ENCODE measurements at places on chromosomes 3 and 15.

- no peak for DNase-seq
Measured at GRCh38 chr3:16067837-16068471, 106.5 kb upstream of the GALNT15 start.

DNA sequence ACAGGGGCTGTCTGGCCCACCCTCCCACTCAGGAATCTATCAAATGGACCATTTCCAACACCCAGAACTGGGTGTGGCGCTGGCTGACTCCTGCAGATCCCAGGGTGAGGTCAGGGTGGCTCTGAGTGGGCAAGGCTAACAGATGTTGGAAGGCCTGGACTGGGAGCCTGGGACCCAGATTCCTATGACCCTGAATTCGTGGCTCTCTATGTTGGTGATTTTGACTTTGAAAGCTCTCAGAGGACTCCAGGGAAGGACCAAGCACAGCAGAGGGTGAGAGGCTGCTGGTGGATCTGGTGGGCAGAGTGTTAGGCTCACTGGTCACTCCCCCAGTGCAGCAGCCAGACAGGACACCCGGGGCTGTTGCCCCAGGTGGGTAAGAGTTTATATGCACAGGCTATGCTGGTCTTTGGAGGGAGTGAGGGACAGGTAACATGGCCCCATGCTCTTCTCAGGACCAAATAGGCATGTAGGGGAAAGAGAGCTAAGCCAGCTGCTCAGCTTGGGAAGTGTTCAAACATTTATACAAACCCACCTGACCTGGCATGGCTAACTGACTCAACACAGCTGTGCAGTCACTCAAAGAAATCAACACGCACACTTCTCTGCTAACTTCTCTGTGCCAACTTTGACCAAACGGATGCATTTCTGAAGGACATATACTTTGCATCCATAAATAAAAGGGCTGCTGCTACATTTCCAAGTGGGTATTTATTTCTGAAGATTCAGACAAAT, 62.6 kb upstream of the RAB6B start:
- no peak for DNase-seq

GRCh38 chr3:142577696-142578328, 721 bp downstream of the ATR start:
- DNase-seq: no peak

- no peak for DNase-seq
Measured at GRCh38 chr15:38267421-38268022, 14.9 kb downstream of the SPRED1 start.

DNA sequence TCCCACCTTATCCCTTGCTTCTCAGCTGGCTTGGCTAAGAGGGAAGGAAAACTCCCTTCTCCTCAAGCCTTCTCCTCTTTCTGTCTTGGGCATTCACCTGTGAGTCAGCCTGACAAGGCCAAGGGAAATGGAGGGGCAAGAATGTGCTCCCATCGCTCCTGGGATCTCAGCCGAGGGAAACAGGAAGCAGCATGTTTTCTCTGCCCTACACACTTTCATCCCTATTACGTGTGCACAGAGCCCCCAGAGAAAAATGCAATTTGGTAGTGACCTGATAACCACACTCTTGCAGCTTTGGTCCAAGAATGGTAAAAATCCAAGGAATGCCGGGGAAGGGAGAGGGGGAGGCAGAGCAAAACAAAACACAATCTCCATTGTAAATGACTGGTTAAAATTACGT, 32.9 kb upstream of the MTMR10 start:
- DNase-seq: no peak

DNA sequence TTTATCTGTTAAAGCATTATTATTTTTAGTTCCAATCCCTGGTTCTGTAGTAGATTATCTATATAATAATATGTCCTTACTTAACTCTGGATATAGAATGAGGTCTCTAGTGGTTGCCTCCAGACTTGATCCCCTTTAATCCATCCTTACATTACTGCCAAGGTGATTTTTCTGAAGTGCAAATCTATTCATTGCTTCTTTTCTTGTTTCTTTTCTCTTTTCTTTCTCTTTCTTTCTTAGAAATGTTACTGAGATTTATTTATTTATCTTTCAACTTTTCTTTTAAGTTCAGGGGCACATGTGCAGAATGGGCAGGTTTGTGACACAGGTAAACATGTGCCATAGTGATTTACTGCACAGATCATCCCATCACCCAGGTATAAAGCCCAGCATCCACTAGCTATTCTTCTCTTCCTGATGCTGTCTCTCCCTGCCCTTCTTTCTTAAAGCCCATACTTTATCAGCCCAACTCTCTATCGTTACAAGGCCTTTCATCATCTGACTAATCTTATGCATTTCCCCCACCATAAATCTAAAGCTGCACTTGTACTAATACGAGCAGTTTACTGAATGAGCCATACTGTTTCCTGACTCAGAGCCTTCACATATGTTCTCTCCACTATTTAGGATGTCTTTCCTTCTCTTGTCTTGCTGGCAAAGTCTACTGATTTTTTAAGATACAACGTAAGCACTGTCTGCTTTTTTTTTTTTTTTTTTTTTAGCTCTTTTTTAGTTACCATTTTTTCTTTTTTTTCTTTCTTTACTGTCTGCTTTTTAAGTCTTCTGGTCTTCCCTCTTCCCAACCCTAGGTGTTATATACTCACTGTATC, 4.6 kb downstream of the GLCE start:
- no peak for DNase-seq

GRCh38 chr15:22930782-22931484, 49.2 kb downstream of the CYFIP1 start:
- no peak for DNase-seq

DNA sequence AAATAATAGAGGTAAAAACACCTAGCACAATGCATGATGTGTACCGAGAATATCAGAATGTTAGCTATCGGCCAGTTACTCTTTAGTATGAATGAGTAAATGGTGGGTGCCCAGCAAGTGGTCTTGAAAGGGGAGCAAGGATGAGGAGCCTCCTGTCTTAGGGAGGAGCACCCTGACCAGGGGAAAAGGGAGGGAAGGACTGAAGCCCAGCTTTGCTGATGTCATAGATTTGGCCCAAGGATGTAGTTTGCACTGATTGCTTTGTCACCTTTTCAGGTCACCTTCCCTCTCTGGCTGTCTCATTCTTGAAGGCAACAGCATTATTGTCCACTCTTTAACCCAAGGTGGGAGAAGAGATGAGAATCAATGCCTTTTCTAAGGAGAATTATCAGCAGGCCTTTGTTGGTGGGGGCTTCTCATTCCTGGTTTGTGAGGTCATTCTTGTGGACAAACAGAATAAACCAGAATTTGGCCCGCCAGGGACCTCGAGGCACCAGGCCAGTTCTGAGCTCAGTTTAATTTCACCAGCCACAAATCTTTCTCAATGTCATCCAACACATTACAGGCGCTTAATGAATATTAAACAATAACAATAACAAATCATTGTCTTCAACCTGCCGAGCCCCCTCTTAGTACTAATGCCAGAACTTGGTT, 231.3 kb downstream of the VPS13C start:
- DNase-seq: no peak

DNA sequence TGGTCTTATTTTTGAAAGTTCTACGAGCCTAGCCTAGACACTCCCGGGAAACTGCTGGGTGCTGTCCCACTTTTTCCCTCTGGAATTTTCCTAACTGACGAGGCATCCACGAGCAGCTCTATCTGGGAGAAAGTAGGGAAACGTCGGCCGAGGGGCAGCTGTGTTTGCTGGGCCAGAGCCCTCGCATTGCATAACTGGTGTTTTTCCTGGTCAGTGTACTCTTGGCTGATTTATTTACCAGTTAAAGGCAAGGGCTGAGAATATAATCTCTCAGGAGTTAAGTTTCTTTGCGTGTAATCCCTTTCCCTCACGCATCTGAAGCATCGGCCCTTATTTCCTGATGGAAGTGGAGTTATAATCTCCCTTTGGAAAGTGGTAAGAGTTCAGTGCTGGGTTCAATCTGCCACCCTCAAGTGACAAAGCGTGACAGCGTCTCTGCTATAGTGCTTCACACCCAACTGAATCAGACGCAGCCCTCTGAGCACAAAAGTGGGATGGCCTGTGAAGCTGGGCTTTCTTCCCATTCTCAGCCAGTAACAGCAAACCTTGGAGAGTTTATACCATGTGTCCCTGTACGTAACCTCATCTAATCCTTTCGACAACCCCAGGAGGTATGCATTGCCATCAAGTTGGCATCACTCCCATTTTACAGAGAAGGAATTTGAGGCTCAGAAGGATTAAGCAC, 311.5 kb downstream of the RORA start:
- DNase-seq: no peak

GRCh38 chr3:172135185-172135584, 95.8 kb downstream of the FNDC3B start:
- no peak for DNase-seq

GRCh38 chr3:157443905-157444796, 7.5 kb downstream of the PTX3 start:
- DNase-seq: no peak

DNA sequence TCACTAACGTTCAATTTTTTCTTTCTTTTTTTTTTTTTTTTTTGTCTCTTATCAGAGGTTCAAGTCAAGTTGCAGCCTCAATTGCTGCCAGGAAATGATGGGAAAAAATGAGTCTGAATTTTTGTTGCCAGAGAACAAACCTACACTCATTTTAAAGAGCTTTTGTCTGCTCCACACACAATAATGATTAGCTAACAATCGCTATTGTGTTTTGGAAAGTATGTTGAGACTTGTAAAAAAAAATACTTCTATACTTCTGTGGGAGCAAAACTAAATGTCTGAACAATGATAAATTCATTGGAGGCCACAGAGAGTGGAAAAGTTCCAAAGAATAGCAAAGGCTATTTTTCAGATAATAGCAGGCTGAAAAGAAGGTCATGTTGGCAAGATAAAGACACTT, 176.3 kb upstream of the LMCD1 start:
- DNase-seq: no peak

GRCh38 chr3:149512073-149512782, 37.7 kb downstream of the TM4SF4 start:
- no peak for DNase-seq

Measured in activated CD4-positive, CD25-positive, alpha-beta regulatory T cell treated with anti-CD3 and anti-CD28 coated beads, Interleukin-2, amount 50 U/mL, for 72 hours (primary cell).